ENCODE measurements at places on chromosomes 7 and 10.

DNA sequence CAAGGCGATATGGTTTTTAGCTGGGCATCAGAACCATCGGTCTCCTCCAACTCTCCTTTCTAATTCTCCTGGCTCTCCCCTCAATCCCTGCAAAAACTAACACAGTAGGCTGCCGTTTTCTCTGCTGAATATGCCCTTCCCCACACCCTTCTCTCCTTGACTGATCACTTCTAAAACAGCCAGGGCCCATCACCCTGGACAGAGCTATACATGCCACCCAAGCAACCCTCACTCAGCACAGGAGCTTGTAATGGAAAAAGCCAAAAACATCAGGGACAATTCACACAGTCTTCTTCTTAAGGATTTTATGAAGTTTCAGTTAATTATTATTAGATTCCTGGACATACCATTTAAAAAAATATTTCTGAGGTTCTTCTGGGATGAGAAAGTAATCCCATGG, 61.5 kb downstream of the PIK3AP1 start:
- no peak for DNase-seq

DNA sequence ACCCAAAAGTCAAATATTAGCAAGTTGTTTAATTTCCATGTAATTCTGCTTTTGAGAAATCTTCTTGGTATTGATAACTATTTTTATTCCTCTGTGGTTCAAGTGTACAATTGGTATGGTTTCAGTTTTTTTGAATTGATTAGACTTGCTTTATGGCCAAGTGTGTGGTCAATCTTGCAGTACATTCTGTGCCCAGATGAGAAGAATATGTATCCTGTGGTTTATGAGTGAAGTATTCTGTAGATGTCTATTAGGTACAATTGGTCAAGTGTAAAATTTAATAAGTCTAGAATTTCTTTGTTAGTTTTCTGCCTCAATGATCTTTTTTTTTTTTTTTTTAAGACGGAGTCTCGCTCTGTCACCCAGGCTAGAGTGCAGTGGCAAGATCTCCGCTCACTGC, 36.6 kb upstream of the C7orf33 start:
- no peak for DNase-seq

DNA sequence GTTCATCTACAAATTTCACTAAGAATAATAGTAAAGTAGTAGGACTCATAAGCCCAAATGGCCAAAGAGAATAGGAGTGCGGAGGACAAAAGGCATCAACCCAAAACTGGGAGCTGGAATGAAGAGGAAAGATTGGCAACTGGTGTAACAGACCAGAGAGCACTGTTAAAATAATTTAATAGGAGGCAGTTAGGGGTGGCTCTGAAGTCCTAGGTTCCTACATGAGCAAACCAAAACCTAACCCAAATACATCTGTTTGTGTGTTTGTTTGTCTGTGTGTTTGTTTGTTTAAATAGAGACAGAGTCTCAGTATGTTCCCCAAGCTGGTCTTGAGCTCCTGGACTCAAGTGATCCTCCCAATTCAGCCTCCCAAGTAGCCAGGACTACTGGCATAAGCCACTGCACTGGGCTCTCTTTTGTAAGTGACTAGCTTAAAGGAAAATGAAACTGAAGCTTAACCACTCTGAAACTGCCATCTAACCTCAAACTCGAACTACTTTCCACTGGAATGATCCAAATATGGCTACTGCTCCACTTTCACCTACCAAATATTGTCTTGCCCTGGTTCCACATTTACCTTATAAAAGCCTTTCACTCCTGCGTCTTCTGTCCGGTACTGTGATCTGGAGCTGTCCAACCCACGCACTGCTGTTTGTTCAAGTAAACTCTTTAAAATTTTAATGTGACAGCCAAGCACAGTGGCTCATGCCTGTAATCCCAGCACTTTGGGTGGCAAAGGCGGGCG, 94.9 kb downstream of the AKR1D1 start:
- DNase-seq, result no peak

GRCh38 chr10:6274484-6274883, 71.8 kb downstream of the PFKFB3 start:
- DNase-seq, result no peak

DNA sequence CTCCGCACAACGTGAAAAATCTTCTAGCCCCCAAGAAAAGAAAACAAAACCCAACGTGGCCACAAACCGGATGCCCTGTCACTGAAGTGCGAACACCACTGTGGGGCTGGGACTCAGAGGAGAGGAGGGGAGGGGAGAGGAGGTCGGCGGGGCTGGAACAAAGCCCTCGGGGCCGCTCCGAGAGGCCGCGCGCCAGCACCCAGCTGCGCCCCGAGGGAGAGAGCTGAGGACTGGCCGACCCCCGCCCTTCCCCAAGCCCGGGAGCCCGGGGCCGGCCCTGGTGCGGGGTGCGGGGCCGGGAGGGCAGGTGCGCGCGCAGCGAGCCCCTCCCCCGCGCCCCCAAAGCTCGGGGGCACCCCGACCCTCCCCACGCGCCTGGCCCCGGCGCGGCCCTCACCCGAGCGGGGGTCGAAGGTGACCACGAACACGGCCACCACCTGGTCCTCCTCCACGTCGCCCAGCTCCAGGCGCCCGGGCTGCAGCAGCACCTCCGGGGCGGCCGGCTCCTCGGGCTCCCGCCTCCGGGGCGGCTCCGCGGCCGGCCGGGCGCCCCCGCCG, 398 bp downstream of the DENND11 start:
- peak; percentile 79 for DNase-seq

- DNase-seq, result no peak
Observed at GRCh38 chr10:130924138-130924819, 387.2 kb downstream of the TCERG1L start.

- DNase-seq, result peak; percentile 59
Observed at GRCh38 chr7:132394283-132395198, 181.7 kb downstream of the PLXNA4 start.

- no peak for DNase-seq
Observed at GRCh38 chr7:7100432-7100849, 81.9 kb upstream of the C1GALT1 start.

DNA sequence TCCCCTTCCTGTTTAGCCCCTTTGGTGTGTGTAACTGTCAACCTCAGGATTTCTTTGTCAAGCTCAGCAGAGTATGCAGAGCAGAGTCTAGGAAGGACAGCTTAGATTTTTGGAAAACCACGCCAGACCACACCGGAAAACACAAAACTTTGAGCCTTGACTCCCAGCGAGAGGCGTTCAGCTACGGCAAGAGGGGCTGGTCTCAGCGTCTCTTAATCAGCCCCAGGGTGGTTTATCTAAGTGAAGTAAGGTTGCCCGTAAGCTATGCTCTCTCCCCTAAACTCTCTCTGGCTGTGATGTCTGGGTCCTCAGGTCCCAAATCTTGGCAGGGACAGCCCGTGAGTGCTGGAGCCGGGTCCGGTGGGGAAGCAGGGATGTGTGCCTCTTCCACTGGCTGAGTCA, 230.9 kb downstream of the KLF6 start:
- DNase-seq, result no peak

- no peak for DNase-seq
Observed at GRCh38 chr7:22332461-22332870, 24.5 kb downstream of the RAPGEF5 start.

DNA sequence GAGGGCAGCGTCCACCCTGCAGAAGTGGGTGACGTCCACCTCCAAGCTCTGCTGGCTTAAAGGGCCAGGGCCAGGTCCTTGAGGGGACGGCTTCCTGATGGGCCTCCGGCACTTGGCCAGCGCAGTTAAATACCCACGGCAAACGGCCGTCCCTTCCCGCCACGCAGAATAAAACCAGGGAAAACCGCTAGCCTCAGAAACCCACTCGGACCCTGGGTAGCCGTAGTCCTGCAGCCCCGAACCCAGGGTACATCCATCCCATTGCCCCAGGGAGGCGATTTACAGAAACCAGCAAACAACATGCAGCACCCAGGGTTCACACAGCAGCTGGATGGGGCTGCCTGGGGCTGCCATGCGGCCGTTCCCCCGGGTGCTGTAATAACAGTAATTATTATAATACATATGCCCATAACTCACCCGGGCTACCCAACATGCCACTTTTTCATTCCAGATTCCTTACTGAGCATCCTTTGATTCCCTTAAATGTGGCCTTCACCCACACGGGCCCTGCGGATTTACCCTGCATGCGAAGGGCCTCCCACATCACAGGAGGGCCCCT, 81.5 kb upstream of the PDGFA start:
- no peak for DNase-seq

GRCh38 chr10:1120801-1121211, 64.6 kb downstream of the WDR37 start:
- no peak for DNase-seq

GRCh38 chr10:91424016-91424415, 13.9 kb downstream of the HECTD2 start:
- no peak for DNase-seq

GRCh38 chr7:48959676-48960075, 35.3 kb downstream of the CDC14C start:
- DNase-seq, result no peak

DNA sequence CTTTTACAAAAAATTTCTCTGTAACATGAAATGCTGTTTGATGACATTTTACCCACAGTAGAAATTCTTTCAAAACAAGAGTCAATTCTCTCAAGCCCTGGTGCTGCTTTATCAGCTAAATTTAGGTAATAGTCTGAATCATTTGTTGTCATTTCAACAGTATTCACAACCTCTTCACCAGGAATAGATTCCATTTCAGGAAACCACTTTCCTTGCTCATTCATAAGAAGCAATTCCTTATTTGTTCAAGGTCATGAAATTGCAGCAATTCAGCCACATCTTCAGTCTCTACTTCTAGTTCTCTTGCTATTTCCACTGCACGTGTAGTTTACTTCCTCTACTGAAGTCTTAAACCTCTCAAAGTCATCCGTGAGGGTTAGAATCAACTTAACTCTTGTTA, 14.1 kb downstream of the STAG3 start:
- DNase-seq, result no peak

DNA sequence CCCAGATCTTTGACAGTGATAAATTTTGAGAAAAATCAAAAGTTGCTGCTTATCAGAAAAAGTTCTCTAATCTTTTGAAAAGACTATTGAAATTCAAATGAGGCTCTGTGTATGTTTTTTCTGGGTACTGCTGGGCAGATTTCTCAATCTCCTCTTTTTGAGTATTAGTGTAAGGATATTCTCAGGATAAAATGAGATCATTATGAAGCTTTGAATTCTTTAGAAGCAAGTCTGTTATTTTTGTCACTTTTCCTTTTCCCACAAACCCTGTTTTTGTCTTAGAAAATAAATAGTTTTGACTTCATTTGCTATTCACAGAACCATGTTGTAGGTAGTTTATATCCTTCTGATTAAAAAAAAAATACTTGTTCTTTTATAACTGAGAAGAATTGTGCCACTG, 7.9 kb downstream of the STAM start:
- no peak for DNase-seq

DNA sequence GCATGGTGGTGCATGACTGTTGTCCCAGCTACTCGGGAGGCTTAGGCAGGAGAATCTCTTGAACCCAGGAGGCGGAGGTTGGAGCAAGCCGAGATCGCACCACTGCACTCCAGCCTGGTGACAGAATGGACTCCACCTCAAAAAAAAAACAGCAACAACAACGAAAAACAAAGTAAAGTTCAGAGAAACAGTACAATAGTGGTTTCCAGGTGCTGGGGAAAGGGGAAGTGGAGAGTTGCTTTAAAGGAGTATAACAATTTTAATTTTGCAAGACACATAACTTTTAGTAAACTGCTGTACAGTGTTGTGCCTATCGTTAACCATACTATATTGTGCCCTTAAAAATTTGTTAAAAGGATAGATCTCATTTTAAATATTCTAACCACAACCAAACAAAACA, 662.7 kb upstream of the POT1 start:
- no peak for DNase-seq

DNA sequence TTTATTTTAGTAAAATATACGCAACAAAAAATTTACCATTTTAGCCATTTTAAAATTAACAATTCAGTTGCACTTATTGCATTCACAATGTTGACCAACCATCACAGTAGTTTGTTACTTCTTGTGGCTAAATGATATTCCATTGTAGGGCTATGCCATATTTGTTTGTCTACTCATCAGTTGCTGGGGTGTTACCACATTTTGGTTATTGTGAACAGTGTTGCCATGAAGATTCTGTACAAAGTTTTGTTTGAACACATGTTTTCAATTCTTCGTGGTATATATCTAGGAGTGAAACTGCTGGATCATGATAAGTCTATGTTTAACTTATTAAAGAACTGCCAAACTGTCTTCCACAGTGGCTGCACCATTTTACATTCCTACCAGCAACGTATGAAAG, 46.3 kb upstream of the ZNF365 start:
- no peak for DNase-seq

GRCh38 chr7:98656899-98657298, 39.8 kb downstream of the NPTX2 start:
- DNase-seq, result no peak

DNA sequence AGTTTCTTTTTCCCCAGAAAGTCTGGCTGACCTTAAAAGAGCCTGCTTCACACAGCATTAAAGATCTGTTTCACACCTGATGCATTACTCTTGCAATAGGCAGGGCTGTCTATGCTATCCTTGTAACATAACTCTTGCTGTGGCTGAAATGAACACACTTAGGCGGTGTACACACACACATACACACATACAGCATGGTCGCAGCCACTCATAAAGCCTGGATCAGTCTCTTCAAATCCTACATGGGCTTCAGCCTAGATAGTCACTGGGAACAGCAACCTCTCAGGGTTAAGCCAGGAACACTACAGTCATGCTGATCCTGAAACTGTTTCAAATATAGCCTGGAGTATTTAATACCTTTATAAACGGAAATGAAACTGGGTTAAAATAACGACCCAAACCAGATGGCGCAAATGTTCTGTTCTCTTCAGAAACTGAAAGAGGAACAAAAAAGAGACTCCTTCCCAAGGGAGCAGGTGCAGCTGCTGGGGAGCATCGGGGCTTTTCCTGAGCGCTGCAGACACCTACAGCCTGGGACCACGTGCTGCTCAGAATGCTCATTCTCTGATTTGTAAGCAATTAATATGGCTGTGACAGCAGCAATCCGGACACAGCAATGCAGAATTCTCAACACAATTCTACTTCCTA, 61.0 kb upstream of the SFMBT2 start:
- DNase-seq, result no peak

- no peak for DNase-seq
Observed at GRCh38 chr7:136066304-136067143, 89.4 kb upstream of the MTPN start.

- no peak for DNase-seq
Observed at GRCh38 chr10:111171183-111171582, 94.4 kb downstream of the ADRA2A start.

DNA sequence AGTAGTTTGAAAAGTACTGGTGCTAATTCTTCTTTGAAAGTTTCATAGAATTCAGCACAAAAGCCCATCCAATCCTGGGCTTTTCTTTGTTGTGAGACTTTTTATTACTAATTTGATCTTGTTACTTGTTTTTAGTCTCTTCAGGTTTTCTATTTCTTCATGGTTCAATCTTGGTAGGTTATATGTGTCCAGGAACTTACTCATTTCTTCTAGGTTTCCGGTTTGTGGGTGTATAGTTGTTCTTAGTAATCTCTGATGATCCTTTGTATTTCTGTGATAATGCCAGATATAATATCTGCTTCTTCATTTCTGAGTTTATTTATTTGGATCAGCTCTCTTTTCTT, 147.5 kb downstream of the RTKN2 start:
- peak; percentile 14 for DNase-seq

GRCh38 chr7:98990356-98990755, 112.0 kb downstream of the TRRAP start:
- no peak for DNase-seq

Data from CD4-positive, alpha-beta T cell treated with Interleukin-10 for 1 hour (primary cell).